ENCODE measurements at places on chromosomes 5 and 9. TPM values are rescaled to one million over a fixed set of nuclear protein-coding genes. Genes with fewer than 3 reads are reported as not detected.

Gene STK32A
- 0.61 TPM for polyA plus RNA-seq

- no peaks in the 10 kb centered on the region for H3K36me3 ChIP-seq
- no peaks in the 10 kb centered on the region for H3K27me3 ChIP-seq
- no peak for DNase-seq
- H3K4me1 ChIP-seq = peaks cover 56% of the 10 kb centered on the region
- H3K4me3 ChIP-seq = no peak overlapping the region
- H3K27ac ChIP-seq = no peak overlapping the region
These were observed 140.3 kb downstream of the ROR2 start for GRCh38 chr9:91809581-91810285.

DNA sequence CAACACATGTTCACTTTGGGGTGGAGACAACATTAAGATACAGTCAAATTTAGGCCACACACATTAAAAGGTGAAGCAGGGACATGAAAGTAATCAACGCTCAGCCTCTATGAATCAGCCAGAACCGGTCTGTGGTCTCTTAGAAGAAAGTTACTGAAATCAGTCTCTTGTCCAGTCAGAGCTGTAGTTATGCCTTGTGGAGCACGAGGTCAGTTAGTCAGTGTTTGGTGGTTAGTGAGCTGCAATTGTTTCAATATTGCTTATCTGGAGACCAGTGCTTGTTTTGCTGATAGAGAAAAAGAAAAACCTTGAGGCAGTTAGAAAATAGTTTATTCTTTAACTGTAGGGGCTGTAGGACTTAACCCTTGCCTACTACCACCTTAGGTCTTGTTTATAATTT lies 157.8 kb upstream of the RASEF start:
- H3K4me1 ChIP-seq = peaks cover 30% of the 10 kb centered on the region
- no peak overlapping the region for H3K4me3 ChIP-seq
- DNase-seq = peak; percentile 89
- no peaks in the 10 kb centered on the region for H3K36me3 ChIP-seq

DNA sequence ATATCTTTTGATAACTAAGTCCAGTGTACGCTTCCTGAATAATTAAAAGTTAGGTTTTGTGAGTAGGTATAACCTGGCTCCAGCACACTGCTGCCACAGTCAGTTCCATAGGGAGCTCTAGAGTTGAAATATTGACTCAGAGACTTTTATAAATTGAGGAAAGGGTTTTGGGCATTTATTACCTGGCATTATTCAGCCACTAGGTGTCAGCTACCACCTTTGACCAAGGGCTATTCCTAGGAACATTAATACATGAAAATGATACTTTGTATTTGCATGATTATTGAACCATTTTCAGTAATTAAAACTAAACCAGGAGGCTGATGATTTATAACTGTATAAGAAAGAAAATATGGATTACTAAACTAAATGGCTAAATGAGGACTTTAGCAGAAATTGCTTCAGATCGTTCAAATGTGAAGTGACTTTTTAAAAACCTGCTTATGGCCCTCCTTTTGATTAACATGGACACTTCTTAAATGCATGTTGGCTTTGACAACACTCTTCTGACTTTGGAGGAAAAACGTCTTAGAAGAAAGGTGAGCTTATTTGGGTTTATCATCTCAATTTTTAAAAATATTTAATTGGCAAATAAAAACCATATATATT lies 83.0 kb downstream of the SMC2 start:
- no peak overlapping the region for H3K4me3 ChIP-seq
- H3K36me3 ChIP-seq = no peaks in the 10 kb centered on the region
- no peaks in the 10 kb centered on the region for H3K27me3 ChIP-seq

- H3K36me3 ChIP-seq = no peaks in the 10 kb centered on the region
- DNase-seq = peak; percentile 11
- H3K4me3 ChIP-seq = no peak overlapping the region
- no peak overlapping the region for H3K27ac ChIP-seq
These were observed 41.8 kb downstream of the LYRM7 start for GRCh38 chr5:131212471-131213021.

GRCh38 chr9:34550681-34551270 lies 28.0 kb upstream of the ENHO start:
- H3K27me3 ChIP-seq = peaks cover 38% of the 10 kb centered on the region
- H3K27ac ChIP-seq = no peak overlapping the region
- H3K4me3 ChIP-seq = no peak overlapping the region
- no peaks in the 10 kb centered on the region for H3K36me3 ChIP-seq
- no peaks in the 10 kb centered on the region for H3K4me1 ChIP-seq
- DNase-seq = no peak

GRCh38 chr5:179326122-179326927 lies 18.9 kb downstream of the ADAMTS2 start:
- no peak overlapping the region for H3K27ac ChIP-seq
- no peaks in the 10 kb centered on the region for H3K27me3 ChIP-seq
- no peak overlapping the region for H3K4me3 ChIP-seq
- H3K4me1 ChIP-seq = no peaks in the 10 kb centered on the region
- DNase-seq = peak; percentile 88
- H3K36me3 ChIP-seq = no peaks in the 10 kb centered on the region

GRCh38 chr9:71929791-71930440 lies 18.5 kb downstream of the C9orf85 start:
- no peak overlapping the region for H3K27ac ChIP-seq
- H3K4me3 ChIP-seq = no peak overlapping the region
- H3K36me3 ChIP-seq = no peaks in the 10 kb centered on the region
- DNase-seq = no peak
- H3K27me3 ChIP-seq = no peaks in the 10 kb centered on the region

DNA sequence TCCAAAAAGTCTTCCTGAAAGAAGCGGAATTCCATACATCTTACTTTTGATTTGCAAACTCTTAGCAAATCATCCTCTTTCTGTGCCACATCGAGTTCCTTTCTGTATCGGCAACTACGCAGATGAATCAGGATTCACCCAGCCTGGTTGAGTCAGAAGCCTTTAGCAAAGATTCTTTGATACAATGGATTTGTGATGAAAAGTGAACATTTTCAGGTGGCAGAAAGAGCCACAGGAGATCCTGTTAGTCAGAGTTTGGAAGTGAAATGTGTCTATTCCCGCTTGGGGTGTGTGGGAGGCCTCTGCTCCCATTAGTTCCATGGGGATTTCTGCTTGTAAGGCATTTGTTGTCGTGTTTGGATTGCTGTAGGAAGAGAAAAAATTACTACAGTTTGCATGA lies 351.8 kb upstream of the WWC1 start:
- no peaks in the 10 kb centered on the region for H3K36me3 ChIP-seq
- no peaks in the 10 kb centered on the region for H3K4me1 ChIP-seq
- no peak overlapping the region for H3K4me3 ChIP-seq
- no peak for DNase-seq
- no peaks in the 10 kb centered on the region for H3K27me3 ChIP-seq

DNA sequence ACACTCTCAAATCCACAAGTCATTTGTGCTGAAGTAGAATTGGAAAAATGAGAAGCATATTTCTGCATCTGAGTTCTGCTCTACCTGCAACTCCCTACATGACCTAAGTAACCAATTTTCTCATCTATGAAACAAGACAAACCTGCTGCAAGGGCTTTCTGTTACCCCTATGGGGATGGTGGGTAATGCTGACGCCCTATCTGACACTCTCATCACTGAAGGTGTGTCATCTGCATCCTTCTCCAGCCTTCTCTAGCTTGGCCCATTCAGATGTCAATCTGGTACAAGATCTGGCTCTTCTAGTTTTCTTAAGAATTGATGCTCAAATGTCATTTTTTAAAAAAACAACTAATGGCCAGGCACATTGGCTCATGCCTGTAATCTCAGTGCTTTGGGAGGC lies 73.8 kb downstream of the RFX3 start:
- H3K27me3 ChIP-seq = no peaks in the 10 kb centered on the region
- no peak overlapping the region for H3K4me3 ChIP-seq
- peaks cover 6% of the 10 kb centered on the region for H3K4me1 ChIP-seq
- DNase-seq = no peak
- H3K27ac ChIP-seq = no peak overlapping the region

DNA sequence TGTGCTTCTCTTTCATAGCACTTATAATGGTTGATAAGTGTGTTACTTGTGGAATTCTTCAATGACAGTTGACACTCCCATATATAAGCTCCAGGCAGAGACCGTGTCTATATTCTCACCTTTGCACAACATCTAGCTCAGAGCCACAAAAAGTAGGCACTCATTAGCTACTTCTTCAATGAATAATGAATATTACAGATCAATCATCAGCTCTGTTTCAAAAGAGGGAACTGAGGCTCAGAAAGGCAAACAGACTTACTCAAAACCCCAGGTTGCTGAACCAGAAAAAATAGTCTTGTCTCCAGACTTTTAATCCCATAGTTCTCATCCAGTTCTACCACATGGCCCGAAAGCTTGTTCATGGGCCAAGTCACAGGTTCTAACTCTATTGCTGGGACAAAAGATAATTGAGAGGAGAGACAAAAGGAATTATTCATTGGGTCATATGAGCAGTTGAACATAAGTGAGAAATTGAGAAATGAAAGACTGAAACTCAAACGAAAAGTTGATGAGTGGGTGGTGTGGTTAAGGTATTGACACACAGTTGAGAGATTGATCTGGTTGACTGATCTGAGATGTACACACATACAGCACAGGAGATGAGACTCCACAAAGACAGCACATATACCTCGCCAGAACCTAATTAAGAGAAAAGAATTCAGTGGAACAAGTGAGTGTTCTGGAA lies 381.6 kb downstream of the EFNA5 start:
- no peaks in the 10 kb centered on the region for H3K27me3 ChIP-seq
- peaks cover 11% of the 10 kb centered on the region for H3K4me1 ChIP-seq
- H3K36me3 ChIP-seq = no peaks in the 10 kb centered on the region
- H3K4me3 ChIP-seq = no peak overlapping the region
- no peak for DNase-seq
- H3K27ac ChIP-seq = no peak overlapping the region

DNA sequence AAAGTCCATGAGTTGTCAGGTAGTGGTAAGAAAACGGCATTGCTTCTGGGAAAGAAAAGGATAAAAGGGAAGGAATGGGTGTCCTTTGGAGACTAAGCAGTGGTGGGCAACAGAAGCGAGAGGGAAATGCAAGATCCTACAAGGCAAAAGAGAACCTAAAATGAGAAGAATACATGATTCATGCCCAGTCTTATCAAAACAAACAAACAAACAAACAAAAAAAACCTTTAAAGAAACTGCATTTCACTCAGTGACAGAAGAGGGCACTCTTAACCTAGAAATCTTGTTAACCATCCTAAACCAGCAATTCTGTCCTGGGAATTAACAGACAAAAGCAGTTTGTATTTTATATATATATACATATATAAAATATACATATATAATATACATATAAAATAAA lies 88.5 kb downstream of the SUSD1 start:
- no peaks in the 10 kb centered on the region for H3K36me3 ChIP-seq
- no peak overlapping the region for H3K27ac ChIP-seq
- H3K27me3 ChIP-seq = no peaks in the 10 kb centered on the region
- peaks cover 4% of the 10 kb centered on the region for H3K4me1 ChIP-seq
- no peak overlapping the region for H3K4me3 ChIP-seq

GRCh38 chr5:2800035-2800434 lies 48.6 kb upstream of the IRX2 start:
- no peaks in the 10 kb centered on the region for H3K4me1 ChIP-seq
- no peaks in the 10 kb centered on the region for H3K36me3 ChIP-seq
- DNase-seq = no peak
- no peak overlapping the region for H3K27ac ChIP-seq
